ENCODE measurements at places on chromosomes 3 and 15.

GRCh38 chr3:175342196-175342595 lies 483.1 kb downstream of the NAALADL2 start:
- DNase-seq = no peak

- DNase-seq = no peak
These were observed 64.6 kb downstream of the LPP start for GRCh38 chr3:188218603-188219002.

DNA sequence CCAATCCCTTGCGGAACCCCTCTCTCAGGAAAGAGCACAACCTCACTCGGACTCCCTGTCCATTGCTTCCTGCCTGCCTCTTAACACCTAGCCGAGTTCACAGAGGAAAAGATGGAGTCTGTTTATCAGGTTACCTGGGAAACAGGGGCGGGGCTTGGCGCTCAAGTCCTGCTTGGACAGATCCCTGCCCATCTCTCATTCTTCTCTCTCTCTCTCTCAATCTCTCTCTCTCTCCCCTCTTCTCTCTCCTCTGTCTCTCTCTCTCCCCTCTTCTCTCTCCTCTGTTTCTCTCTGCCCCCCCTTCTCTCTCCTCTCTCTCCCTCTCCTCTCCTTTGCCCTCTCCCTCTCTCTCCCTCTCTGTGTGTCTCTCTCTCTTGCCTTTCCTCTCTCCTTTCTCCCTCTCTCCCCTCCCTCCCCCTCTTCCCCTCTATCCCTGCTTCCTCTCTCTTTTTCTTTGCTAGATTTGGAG lies at the start of gene EFHB:
Gene EFHB (minus strand): TSS at position 120 of the 469 bp plus-strand sequence. CDS start 199 bp downstream, outside the sequence.
- no peak for DNase-seq

GRCh38 chr3:159795042-159795441 lies 193.6 kb upstream of the IL12A start:
- no peak for DNase-seq

- DNase-seq = no peak
These were observed 376.7 kb upstream of the PDZRN3 start for GRCh38 chr3:74001436-74001835.

GRCh38 chr3:107861422-107861821 lies 229.4 kb downstream of the CD47 start:
- DNase-seq = no peak

DNA sequence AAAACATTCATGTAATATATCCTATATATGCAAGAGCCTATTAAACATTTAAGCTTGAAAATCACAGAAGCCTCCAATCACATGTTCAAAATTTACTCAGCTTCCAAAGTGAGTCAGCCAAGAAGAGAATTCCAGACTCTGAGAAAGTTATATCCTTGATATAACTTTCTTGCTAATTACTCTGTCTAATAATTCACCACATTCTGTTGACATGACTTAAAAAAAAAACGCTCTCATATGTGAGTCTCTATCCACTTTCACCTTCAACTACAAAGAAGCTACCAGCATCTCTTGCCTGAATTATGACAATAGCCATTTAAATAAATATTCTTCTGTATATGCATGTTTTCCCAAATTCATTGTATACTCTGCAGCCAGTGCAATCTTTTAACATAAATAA lies 1116.3 kb upstream of the CADM2 start:
- DNase-seq = no peak

- DNase-seq = no peak
These were observed 14.2 kb downstream of the CIB1 start for GRCh38 chr15:90219421-90220141.

DNA sequence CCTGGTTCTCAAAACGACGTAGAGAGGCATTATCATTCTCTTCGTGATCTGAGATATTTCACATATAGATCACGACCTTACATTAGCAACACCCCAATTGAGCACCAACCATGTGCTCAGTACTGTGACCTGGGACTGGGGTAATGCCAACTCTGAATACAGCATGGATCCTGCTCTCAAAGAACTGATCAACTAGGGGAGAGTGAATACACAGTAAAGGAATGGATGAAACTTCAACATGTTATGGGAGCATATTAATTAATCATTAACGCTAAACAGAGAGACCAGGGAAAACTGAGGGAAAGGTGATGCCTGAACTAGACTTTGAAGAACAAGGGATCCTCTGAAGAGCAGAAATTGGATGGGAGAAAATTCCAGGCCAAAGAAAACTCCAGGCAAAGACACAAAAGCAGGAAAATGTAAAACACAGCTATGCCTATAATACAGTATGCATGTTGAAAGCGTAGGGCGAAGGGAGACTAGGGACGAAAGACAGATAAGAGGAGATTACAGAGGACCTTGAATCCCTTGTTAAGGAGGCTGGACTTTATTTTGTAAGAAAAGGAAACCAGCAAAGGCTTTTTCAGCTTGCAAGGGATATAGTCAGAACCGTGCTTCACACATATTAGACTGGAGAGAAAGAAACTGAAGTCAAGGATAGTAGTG lies 105.7 kb downstream of the ANO10 start:
- DNase-seq = no peak

All from stimulated activated CD8-positive, alpha-beta memory T cell treated with anti-CD3 and anti-CD28 coated beads, Interleukin-2, amount 100 ng/mL, for 1 hour (primary cell).